ENCODE measurements at places on chromosomes 2 and 18.

DNA sequence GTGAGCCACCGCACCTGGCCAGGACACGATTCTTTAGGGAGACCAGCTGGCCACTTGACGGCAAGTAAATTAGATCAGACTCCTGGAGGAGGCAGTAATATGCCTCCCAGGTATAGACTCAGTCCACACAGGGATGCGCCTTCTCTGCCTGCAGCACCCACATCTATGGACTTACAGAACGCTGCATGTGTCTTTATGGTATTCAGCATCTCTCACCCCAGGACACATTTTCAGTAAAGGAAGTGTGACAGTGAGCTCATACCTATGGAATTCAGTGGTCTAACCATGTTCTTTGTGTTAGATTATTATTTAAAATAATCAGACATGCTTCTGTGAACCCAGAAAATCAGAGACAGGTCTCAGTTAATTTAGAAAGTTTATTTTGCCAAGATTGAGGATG is 5.9 kb upstream of the NARS1 start:
- DNase-seq, result no peak

GRCh38 chr2:112793449-112793978 is 9.2 kb upstream of the IL1A start:
- DNase-seq, result no peak

DNA sequence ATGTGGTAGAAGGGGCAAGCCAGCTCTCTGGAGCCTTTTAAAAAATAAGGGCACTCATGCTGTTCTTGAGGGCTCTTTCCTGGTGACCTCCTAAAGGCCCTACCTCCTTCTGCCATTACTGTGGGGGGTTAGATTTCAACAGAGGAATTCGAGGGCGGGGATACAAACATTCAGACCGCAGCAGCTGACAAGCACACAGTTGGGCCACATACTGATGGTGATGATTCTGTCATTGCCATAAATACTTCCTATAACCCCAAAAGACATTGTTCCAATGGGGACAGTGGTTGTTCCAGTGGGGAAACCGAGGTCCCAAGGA is 67.0 kb downstream of the TSHZ1 start:
- no peak for DNase-seq

- no peak for DNase-seq
Measured at GRCh38 chr2:19799881-19800780, 101.7 kb downstream of the TTC32 start.

DNA sequence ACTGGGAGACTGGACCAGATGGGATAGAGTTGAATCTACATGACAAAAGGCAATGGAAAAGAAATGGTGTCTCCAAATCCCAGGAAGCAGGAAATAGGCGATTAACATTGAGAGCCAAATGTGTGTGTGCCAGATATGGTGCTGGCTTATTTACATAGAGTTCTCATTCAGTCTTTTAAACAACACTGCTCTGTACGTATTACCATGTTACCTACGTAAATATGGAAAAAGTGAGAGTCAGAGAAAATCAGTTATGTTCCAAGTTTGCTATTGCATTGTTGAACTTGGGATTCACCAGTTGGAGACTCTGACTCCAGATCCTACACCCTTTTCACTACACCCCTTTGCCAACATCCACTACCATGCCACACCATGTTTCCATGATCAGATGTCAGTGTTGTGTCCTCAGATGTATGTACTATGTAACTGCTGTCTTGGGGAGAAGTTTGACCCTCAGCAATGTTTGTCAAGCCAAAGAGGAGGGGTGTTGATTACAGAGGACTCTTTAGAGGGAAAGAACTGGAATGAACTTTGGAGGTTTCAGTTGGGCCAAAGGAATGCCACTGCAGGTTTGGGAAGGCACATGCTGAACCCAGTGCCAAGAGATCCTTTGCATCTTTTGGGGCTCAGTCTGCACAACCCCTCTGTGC is 19.6 kb upstream of the GREB1 start:
- DNase-seq, result no peak
